ENCODE measurements at places on chromosomes 11 and 22.

DNA sequence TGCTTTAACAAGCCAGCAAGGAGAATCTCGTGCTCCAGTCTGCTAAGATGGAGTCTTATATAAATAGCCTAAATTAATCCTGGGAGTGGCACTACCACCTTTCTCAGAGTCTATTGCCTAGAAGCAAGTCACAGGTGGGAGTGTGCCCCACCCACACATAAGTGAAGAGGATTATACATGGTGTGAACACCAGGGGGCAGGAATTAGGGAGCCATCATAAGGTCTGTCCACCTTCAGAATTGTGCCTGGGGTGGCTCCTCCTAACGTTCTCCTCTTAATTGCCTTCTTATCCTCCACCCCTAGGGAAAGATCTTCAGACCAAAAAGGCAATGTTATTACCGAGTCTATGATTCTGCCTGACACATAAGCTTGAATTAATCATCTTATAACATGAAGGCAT is 276.8 kb upstream of the SESN3 start:
- DNase-seq: no peak

DNA sequence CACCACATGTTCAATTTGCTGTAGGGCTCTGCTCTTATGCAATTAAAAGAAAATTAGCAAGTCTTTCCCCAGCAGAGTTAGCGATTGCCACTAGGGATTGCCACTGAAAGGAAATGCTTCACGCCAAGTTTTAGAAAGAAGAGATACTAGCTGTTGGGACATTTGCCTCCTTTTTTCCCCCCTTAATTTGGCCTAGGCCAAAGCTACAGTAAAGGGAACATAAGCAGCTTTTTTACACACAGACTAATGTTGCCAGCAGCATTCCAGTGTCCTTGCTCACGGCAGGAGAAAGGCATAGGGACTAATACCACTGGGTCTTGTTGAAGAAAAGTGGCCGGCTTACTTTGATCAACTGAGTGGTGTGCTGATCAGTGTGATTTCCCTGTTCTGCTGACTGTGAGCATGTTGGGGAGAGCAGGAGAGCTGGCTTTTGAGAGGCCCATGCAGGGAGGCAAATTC is 71.2 kb downstream of the PHF21A start:
- DNase-seq: no peak

DNA sequence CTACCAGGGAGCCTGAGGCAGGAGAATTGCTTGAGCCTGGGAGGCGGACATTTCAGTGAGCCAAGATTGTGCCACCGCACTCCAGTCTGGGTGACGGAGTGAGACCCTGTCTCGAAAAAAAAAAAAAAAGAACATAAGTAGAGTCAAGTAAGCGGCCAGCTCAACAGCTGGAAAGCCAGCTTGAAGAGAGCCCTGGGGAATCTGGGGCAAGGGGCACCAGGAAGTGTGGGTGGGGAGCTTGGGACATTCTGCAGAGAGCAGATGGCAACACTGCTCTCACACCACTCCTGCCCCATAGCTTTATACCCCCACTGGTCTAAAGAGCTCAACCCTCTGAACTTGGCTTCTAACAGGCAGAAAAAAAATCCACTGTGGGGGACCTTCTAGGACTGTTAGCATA is 505.6 kb downstream of the BUD13 start:
- no peak for DNase-seq

DNA sequence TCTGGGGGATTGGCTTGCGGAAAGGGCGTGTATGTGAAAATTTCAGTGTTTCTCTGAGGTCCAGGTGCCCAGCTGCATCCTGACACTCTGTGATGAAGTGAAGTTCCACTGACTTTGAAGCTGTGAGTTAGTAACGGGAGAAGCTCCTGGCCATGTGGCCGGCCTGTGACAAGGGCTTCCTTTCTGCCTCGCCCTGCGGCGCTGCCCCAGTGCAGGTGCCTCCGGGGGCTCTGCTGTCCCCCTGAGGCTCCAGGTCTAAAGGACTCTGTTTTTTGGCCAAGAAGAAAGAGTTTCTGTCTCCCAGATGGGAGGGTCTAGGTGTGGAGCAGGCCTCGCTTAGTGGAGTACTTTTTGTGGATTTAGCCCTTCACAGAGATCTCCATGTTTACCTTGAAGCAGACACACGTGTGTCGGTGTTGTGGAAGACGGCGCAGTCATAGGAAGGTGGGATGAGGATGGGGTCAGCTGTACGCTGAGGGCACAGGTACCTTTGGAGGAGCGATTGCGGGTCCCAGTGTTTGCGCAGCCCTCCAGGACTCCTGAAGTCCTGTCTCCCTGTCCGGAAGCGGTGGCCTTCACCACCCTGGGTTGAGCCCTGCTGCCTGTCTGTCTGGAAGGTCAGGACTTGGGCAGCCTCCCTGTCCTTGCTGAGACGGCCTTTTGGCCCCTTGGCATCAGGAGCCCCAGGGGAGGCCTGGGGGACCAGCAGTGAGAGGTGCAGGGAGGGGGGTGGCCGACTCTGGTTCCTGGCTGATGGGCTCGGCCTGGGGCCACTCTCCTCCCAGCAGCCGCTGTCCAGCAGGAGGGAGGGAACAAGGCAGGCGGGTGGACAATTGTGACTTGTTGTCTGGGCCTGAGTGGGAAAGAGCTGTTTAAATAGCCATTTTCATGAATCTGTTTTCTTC is 1249.3 kb downstream of the BRD1 start:
- no peak for DNase-seq

DNA sequence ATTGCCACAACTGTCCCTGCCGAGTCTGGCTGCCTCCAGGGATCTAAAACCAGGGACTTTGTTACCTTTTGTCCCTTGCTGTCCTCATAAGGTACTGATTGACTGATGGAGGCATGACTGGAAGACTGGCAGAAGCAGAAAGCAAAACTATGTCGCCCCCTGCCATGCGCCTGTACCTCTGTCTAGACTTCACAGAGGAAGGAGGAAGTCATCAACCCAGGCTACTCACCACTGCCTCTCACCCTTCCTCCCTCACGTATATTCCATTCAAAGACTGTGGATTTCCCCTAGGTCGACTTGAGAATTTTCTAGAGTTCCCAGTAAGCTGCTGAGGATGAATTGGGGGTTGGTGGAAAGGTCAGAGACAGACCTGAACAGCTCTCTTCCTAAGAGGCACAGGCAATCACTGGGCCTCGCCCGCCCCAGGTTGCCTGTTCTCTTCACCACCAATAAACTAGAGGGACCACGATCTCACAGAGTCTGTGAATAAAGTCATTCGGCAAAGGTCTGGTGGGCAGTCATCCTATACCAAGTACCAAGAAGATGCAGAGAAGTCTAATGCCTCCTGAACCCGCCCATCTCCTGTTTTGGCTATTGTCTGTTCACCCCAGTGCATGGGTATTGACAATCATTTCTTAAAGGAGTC is 27.5 kb upstream of the CHST1 start:
- DNase-seq: no peak

GRCh38 chr22:50251477-50252081 is 514 bp upstream of the HDAC10 start:
- no peak for DNase-seq

Measured in coronary artery (tissue), 2 donors.